ENCODE measurements at places on chromosomes 1 and 21.

- no peak for DNase-seq
These were observed 26.4 kb downstream of the USP48 start for GRCh38 chr1:21756393-21757089.

- DNase-seq = no peak
These were observed 49.9 kb downstream of the SUCO start for GRCh38 chr1:172582889-172583288.

DNA sequence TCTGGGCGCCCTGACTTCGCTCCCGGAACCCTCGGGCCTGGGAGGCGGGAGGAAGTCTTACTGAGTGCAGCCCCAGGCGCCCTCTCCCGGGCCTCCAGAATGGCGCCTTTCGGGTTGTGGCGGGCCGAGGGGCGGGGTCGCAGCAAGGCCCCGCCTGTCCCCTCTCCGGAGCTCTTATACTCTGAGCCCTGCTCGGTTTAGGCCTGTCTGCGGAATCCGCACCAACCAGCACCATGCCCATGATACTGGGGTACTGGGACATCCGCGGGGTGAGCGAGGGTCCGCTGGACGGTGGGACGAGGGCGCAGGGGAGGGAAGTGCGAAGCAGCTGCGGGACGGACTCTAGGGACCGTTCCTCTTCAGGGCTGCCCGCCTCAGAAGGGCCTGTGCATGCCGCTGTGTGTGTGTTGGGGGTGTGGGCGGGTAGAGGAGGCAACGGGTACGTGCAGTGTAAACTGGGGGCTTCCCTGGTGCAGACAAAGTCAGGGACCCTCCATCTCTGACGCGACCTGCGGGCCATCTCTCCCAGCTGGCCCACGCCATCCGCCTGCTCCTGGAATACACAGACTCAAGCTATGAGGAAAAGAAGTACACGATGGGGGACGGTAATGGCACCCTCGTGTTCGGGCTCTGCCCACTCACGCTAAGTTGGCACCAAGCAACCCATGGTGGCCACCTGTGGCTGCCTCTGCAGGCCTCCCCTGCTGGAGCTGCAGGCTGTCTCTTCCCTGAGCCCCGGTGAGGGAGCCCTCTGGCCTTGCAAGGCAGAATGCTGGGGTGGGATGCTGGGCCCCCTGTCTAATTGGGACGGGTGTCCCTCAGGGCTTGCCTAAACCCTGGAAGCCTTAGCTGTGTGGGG lies at the start of gene GSTM1:
Gene GSTM1 (plus strand): TSS at position 177 of the 859 bp plus-strand sequence. CDS start 57 bp downstream, at position 234.
- DNase-seq = no peak

DNA sequence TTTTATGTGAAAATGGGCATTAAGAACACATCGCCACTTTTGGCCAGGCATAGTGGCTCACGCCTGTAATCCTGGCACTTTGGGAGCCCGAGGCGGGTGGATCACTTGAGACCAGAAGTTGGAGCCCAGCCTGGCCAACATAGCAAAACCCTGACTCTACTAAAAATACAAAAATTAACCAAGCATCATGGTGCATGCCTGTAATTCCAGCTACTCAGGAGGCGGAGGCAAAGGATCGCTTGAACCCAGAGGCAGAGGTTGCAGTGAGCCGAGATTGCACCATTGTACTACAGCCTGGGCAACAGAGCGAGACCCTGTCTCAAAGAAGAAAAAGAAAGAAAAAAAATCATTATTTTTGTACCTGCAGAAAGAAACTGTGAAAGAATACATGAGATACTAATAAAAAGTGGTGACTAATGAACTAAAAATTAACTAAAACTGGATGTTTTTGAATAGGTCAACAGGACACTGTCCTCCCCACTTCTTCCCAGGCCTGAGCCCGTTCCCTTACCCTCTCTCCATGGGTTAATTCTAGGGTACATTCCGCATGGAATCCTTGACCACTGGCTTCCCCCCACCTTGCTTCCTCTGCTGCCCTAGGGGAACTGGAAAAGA lies 8.3 kb upstream of the TINAGL1 start:
- DNase-seq = no peak

GRCh38 chr1:195663549-195664280 lies 944.5 kb downstream of the KCNT2 start:
- no peak for DNase-seq

DNA sequence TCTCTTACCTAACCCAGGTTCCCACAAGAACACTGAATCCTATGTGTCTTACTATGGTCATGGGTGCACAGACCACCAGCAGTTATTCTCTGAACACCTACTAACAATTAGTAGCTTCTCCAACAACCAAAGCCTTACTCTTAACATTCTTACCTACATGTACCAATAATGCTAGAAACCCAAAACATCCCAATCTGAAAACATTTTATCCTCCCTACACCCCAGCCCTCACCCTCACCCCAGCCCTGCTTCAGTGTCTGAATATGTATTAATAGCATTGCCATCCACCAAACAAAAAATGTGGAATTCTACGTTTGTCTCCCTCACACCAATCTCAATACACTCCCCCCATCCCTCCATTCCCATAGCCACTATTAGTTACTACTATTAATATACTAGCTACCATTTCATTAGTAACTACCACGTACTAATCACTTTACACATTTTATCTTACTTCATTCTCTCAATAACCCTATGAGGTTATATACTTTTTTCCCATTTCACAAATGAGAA lies 2.6 kb downstream of the TRIM33 start:
- no peak for DNase-seq

GRCh38 chr1:246351721-246352120 lies 155.4 kb downstream of the SMYD3 start:
- DNase-seq = no peak

DNA sequence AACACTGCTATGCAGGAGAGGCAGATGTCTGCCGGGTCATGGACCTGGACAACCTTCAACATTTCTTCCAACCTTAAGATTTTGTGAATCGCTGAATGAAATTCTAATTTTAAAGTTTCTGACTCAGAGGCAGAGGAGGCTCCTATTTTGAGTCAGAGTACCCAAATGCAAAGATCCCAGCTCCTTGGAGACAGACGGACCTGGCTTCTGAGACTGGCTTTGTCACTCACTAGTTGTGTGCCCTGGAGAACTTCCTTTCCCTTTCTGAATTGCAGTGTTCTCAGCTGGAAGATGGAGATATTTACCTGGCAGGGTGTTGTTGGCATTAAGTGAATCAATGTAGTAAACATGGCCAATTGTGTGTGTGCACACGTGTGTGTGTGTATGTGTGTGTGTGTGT lies 51.9 kb downstream of the IER5 start:
- no peak for DNase-seq

- DNase-seq = no peak
These were observed 14.7 kb downstream of the S100A10 start for GRCh38 chr1:151978922-151979321.

DNA sequence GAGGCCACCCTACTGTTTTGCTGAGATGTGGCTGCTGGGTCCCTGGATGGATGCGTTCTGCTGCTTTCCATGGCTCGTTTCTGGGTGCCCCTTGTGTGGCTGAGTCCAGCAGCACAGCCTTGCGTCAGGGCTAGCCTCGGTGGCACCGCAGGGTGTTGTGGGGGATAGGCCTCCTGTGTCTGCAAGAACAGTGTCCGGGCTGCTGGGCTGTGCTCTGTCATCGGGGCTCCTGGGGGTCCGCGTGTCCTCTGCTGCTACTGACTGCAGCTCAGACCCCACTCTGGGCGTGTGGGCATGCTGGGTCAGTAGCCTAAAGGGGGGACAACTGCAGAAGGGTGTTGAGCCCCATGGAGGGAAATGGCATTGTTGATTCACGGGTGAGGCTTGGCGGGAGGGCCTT lies 4.9 kb downstream of the RRP1 start:
- no peak for DNase-seq

GRCh38 chr1:224872832-224873433 lies 56.5 kb upstream of the DNAH14 start:
- no peak for DNase-seq

DNA sequence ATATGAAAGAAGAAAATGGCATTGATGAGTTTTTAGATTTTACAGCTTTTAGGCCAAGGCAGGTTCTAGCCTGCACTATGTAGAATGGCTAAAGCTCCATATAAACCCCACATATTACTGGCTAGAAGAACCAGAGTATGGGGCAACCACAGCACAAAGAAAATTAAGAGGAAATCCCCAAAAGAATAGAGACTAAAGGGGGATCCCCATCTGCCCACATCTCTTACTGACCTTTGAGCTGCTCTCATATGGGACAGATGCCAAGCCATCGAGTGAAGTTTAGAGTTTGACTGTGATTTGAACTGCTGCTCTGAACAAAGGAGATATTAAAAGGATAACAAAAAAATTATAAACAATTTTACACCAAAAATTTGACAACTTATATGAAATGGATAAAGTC lies 102.2 kb upstream of the HAO2 start:
- DNase-seq = no peak

- DNase-seq = no peak
These were observed 54.7 kb upstream of the ARTN start for GRCh38 chr1:43878854-43879253.

DNA sequence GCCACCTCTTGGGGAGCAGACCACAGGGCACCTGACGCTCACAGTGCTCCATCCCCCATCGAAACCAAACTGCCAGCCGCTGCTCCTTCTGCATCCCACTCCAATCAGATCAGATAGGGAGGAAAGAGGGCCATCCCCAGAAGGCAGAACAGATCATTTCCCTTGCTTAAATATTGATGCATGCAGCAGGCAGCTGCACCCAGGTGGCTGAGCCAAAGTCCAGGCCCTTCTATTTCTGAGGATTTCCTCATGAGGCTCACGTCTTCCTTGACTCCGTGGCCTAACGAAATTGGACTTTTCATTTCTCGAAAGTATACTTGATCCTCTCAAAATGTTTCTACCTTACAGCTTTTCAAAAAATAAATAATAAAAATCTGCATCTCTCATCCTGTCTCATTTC lies 239.2 kb downstream of the ATG4C start:
- no peak for DNase-seq

DNA sequence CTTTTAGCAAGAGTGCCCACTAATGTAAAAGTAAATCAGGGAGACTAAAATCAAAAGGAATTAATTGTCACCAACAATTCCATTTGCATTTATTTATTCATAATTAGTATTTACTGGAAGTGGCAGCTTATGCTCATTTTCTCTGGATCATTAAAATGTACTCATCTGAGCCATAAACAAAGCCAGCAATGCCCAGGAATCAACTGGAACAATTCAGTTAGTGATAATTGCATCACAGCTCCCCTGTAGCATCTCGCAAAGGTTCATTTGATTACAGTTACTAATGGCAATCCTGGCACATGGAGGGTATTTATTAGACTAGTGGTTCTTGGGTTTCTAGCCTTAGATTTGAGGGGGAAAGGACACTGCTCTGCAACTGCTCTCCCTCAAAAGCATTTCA lies 92.7 kb upstream of the C1orf21 start:
- no peak for DNase-seq

DNA sequence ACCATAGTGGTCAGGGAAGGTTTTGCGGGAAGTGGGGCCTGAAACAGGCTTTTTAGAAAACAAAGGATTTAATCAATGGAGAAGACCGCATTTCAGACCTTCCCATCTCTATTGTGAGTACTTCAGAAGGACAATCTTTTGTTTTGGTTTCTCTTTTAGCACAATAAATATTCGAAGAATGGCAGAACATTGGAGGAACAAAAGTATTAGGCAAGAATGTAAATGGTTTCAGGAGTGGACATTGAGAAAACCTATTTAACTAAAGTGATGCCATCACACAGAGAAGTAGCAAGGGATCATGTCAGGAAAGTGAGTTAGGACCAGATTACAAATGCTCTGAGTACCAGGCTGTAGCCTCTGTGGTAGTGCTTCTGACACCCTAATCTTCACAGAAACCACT lies 26.8 kb upstream of the UBE2U start:
- no peak for DNase-seq

GRCh38 chr1:25871086-25871703 lies 4.3 kb downstream of the PAQR7 start:
- no peak for DNase-seq

All from activated naive CD8-positive, alpha-beta T cell treated with anti-CD3 and anti-CD28 coated beads, Interleukin-2, amount 10 ng/mL, durations not matched to agents 7 days and 5 days (primary cell).